ENCODE measurements at places on chromosomes 13 and 19.

GRCh38 chr19:6735181-6735911, 2.0 kb downstream of the GPR108 start:
- no peak for DNase-seq

DNA sequence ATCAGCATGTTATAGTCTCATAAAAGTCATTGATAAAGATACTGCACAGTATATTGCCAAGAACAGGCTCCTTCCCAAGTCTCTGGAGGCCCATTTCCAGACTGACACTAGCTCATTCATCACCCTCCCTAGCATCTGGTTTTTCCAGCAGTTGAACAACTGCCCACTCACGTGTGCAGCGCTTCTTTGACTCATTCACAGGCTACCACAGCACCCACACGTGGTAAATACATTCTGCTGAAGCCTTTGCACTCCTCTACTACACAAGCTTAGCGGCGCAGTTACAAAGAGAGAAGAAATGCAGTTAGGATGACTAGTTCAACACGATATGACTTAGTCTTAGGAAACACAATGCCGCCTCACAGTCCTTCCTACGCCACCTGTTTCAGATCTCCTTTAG, 87.7 kb downstream of the DOCK9 start:
- DNase-seq = peak; percentile 98

- no peak for DNase-seq
Observed at GRCh38 chr13:45337395-45337794, 3.6 kb downstream of the TPT1 start.

DNA sequence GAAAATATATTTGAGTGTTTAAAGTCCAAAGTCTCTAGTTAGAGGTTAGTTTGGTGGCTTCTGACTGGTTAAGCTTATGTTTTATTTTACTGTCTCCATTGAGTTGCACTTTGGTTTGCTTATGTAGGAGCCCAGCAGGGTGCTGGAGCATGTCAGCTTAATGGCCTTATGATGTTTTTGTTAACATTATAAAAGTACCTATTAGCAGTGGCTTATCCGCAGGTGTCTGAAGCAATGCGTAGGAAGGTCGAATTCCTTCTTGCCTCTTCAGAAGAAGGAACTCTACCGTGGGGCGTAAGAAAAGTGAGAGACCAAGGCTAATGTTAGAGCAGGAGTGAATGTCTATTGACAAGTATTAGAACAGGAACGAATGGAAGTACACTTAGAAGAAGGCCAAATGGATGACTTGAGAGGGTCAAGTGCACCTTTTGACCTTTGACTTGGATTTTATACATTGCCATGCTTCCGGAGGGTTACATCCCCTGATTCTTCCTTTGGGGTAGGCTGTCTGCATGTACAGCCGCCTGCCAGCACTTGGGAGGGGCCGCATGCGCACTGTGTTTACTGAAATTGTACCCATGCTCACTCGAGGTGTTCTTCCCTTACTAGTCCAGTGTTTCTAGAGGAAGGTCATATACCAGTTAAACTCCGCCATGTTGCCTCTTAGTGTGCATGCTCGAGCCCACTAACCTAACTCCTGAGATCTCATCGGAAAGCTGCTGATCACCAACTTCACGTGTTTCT, 793.9 kb upstream of the PCDH9 start:
- DNase-seq = no peak

Measured in epithelial cell of esophagus (primary cell).